ENCODE measurements at places on chromosomes 2 and 18.

- no peak for DNase-seq
Observed at GRCh38 chr2:99187011-99187410, 6.0 kb downstream of the MRPL30 start.

GRCh38 chr2:76311728-76312127 is 601.0 kb upstream of the GCFC2 start:
- DNase-seq, result no peak

DNA sequence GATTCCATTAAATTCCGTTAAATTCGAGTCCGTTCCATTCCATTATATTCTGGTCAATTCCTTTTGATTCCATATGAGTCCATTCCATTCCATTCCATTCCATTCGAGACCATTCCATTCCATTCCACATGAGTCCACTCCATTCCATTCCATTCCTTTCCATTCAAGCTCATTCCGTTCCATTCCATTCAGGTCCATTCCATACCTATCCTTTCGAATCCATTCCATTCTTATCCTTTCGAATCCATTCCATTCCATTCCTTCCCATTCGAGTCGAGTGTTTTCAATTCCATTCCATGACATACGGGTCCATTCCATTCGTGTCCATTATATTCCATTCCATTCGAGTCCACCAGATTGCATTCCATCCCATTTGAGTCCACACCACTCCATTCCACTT is 1127.4 kb downstream of the RPIA start:
- DNase-seq, result no peak

- DNase-seq, result no peak
Observed at GRCh38 chr2:113838277-113838676, 51.6 kb upstream of the ACTR3 start.

- peak; percentile 44 for DNase-seq
Observed at GRCh38 chr2:230762317-230762896, 49.8 kb downstream of the CAB39 start.

DNA sequence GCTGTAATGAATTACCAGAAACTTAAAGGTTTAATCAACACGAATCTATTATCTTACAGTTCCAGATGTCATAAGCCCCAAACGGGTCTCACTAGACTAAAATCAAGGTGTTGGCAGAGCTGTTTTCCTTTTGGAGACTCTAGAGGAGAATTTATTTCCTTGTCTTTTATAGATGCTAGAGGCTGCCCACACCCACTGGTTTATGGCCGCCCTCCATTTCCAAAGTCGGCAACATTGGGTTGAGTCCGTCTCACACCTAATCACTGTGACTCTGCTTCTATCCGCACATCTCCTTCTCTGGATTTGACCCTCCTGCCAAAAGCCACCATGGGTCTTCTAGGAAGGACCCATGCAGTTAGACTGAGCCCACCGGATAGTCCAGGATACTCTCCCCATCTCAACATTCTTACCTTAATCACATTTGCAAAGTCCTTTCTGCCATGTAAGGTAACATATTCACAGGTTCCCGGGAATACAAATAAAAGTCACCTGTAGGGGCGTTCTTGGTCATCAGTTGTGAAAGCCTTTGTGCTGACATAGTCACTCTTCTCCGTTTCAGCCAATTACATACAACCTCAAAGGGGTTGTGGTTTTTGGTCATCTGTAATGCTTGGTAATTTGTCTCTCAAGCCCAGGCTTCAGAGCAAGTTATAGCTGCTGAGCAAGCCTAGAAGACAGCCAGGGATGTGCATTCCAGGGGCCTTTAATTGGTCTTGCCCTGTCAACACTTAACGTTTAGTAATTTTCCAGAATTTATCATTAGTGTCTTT is 179.4 kb downstream of the ANTXR1 start:
- no peak for DNase-seq

GRCh38 chr2:64145714-64146113 is 1.5 kb upstream of the PELI1 start:
- DNase-seq, result no peak

DNA sequence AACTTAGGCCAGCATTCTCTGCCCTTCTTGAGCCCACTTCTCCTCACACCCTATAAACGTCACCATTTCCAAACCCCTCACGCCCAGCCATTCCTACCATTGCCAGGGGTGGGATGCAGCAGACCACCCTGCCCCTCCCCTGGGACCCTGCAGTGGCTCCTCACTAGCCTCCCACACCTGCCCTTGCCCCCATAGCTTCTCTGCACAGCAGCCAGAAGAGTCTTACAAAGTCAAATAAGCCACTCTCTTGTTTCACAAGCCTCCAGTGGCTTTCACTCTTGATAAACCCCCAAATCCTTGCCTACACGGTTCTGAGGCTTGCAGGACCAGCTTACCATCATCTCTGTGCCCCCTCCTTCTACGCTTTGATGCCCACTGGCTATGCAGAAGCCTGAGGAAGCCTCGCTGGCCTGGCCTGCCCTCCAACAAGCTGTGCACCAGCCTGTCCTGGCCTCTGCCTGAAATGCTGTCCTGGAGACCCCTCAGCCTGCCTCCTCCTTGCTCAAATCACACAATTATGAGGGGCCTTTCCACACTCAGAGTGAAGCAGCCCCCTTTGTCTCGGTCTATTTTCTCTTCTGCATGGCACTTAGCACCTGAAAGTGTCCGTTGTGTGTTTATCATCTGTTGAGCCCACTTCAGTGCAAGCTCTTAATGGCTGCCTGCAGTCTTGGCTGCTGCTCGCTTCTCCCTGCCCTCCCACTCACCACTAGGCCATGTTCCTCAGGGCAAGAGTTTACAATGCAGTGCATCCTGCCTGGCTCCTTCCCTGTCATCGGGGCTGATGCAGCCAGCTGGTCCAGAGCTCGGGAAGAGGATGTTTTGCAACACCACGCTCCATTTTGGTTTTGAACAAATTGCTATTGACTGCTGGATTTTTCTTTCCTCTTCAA is 82.6 kb upstream of the RGPD5 start:
- DNase-seq, result no peak

- no peak for DNase-seq
Observed at GRCh38 chr2:64754570-64754969, 100.9 kb upstream of the SERTAD2 start.

- DNase-seq, result no peak
Observed at GRCh38 chr2:157480182-157480961, 36.5 kb upstream of the CYTIP start.

GRCh38 chr2:85827879-85828569 is 60.8 kb downstream of the ST3GAL5 start:
- no peak for DNase-seq

DNA sequence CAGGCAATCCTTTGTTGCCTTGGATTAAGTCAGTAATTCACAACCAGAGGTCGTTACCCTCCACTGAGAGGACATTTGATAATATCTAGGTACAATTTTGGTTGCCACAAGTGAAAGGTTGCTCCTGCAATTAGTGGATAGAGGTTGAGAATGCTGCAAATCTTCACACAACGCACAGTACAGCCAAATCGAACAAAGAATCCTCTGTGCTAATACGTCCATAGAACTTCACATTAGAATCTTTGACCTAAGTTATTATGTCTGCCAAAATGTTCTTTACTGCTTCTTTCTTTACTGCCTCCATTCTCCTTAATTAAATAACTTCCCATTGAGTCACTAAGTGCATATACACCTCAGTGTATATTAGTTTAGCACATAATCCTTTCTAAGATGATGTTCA is 879.5 kb downstream of the TRIB2 start:
- no peak for DNase-seq

GRCh38 chr18:31978616-31979015 is 35.7 kb upstream of the TRAPPC8 start:
- DNase-seq, result no peak

- DNase-seq, result peak; percentile 42
Observed at GRCh38 chr2:7037340-7038333, 120.4 kb downstream of the RNF144A start.

- no peak for DNase-seq
Observed at GRCh38 chr2:152606081-152606480, 111.2 kb downstream of the PRPF40A start.

GRCh38 chr2:126699716-126700581 is 44.0 kb downstream of the GYPC start:
- DNase-seq, result peak; percentile 57

DNA sequence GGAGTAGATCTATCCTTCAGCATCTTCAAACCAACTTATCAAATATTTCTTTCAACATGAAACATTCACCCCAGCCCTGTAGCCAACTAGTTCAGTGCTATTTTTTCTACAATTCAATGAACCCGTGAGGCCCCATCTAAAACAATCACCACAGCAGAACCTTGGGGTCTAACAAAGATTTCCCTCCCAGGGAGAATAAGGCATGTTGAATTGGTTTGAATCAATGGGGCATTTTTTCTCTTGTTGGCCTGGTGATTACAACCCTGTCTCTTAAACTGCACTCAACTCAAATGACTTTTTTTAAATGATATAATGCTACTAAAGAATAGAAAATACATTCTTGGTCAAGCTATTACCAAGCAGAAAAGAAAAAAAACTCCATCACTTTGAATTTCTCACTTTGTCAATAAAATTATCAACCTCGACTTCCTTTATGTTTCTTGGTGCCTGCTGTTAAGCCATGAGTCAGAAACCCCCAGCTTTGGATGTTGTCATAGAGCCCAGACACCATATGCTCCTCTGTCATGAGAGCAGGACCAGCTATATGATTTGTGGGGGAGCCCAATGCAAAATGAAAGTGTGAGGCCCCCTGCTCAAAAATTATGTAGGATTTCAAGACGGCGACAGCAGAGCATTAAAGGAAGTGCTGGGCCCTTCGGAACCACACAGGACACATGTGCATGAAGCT is 282.4 kb downstream of the MEIS1 start:
- DNase-seq, result no peak

- no peak for DNase-seq
Observed at GRCh38 chr18:77153404-77153803, 20.8 kb upstream of the MBP start.

GRCh38 chr2:70664525-70664924 is 103.5 kb downstream of the ADD2 start:
- no peak for DNase-seq

DNA sequence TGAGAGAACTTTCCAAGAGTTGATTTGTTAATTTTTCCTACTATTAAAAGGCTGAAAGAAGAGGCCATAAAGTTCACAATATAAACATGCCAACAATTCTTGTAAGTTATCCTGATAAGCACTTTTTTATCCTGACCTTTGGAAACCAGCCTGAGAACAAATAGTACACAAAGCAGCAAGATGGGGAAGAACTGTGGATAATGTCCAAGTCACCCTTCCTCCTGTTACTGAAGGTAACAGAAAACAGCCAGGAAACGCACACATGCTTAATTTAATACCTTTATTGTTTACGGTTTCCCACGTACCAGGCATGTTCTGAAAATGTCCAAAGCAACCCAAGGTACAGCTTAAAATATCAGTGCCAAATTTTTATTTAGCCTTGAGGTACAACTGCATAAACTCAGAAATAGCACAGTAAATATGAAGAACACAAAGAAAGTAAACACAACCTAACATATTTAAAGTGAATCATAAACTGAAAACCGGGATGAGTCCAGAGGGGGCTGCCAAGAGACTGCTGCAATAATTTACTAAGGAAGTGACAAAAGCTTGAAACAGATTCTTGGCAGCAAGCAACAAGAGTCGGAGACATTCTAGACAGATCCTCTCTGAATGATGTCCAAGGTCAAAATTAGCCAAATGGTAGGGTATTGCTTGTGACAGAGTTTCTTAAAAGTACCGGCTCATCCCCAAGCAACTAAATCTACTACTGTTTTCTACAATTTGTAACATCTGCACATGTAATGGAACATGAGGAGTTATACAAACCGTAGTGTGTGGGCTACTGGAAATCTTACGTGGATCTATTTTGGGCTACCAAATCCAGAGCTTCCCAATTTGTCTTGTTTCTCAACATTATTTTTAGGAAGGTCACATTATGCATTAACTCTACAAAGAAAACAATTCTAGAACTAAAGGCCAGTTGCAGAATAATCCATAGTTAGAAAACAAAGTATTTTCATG is 93.2 kb downstream of the CABYR start:
- no peak for DNase-seq

GRCh38 chr2:107064750-107065149 is 178.8 kb upstream of the ST6GAL2 start:
- DNase-seq, result no peak

DNA sequence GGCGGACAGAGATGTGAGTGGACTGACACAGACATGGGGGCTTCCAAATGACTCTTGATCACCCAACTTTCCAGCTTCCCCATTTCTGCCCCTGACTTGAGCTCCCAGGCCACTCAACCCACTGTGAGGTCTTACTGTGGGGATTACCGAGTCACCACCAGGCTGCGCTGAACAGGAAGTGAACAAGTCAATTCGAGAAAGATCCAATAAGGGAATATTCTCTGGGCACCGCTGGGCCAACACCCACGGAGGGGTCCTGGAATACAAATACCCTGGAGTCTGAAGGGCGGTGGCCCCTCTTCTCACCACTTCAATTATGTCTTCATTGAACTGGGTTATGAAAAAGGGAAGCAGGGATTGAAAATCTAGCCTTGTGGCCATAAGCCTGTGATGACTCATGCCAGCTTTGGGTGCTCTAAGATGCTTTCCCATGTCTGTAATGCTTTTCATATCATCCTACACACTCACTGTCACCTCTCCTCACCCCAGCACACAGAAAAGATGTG is 37.7 kb downstream of the BCL11A start:
- no peak for DNase-seq

- DNase-seq, result no peak
Observed at GRCh38 chr2:74391209-74391579, 11.1 kb upstream of the DCTN1 start.

DNA sequence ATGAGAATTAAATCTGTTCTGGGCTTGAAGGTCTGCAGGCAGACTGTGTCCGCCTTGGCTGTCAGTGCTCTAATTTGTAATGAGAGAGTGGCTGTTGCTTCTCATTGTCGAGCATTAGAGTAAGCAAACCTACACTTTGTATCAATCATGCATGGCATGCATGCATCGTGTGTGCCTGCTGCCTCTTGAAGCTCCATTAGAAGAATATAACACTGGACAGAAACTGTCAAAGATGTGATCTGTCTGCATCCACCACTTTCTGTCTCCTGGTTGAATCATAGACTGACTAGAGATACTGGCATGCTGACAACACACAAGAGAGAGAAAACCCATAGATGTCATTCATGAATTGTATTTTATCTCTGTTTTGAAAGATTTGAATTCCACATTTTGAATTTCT is 275.0 kb upstream of the NXPH2 start:
- DNase-seq, result no peak

GRCh38 chr2:219418155-219419011 is at the start of gene DES:
DES (plus strand) TSS chr2:219418377; CDS start chr2:219418463, 86 bp downstream.
- no peak for DNase-seq

DNA sequence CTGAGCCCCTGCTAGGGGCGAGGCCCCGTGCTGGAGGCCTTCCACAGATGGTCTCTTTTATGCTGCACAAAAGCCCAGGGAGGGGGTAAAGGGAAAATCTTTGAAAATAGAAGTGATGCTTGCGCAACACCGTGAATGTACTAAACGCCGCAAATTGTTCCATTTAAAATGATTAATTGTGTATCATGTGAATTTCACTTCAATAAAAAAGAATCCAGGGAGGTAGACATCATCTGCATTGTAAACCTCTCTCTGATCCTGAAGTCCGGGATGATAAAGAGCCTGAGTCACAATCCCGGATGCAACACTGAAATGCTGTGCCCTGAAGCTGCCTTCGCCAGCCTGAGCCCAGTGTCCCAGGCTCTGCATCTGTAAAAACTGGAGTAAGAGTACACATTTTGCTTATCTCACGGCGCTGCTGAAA is 107.7 kb upstream of the PPP1CB start:
- no peak for DNase-seq
